ENCODE measurements at places on chromosomes 12 and 14.

DNA sequence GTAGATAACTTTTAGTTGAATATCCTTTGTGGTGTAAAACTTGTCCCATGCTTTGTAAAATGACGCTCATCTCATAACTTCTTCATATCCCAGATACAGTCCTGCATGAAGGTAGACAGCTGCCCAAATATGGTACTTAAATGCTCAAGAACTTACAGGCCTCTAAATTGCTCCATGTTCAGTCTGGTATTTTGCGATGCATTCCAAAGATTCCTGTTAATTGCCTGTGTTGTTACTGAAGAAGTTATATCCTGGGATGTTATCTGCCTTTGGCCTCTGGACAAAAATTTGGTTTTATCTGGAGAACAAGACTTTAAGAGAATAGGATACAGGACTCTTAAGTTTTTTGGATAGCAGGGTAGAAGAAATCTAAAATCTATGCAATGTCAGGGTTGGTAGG lies 473.0 kb downstream of the PCNX1 start:
- peak; percentile 87 for DNase-seq

DNA sequence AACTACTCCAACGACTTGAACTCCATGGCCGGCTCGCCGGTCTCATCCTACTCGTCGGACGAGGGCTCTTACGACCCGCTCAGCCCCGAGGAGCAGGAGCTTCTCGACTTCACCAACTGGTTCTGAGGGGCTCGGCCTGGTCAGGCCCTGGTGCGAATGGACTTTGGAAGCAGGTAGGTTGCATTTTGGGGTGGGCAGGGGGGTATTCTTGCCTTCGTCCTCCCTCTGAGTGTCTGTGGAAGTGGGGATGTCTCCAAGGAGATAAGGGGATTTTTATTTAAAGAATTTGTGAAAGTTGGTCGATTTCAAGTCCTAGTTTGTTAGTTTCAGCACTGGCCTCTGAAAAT lies 1.3 kb downstream of the ASCL1 start:
- no peak for DNase-seq

GRCh38 chr12:5220099-5220498 lies 176.4 kb downstream of the KCNA5 start:
- DNase-seq: no peak

DNA sequence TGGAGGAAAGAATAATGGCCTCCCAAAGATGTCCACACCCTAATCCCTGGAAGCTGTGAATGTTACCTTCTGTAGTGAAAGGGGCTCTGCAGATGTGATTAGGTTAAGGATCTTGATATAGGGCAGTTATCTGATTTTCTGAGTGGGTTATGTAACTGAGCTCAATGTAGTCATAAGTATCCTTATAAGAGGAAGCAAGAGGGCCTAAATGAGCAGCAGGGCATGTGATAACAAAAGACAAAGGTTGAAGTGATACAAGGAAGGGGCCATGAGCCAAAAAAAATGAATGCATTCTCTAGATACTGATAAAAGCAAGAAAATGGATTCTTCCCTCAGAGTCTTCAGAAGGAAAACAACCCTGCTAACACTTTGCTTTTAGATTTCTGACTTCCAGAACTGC lies 78.8 kb downstream of the OSBPL8 start:
- DNase-seq: no peak
